Activated T-helper 1 cell treated with anti-CD3 and anti-CD28 coated beads, Interleukin-12 subunit alpha, Interleukin-12 subunit beta, Interleukin-2, Interleukin-4 antibody, amounts not matched to agents 30 ng/mL and 10 ng/mL and 1 ng/mL, durations not matched to agents 14 hours and 24 hours and 36 hours (primary cell): ENCODE measurements at places on chromosomes 7 and 10. TPM values are rescaled to one million over a fixed set of nuclear protein-coding genes. Genes with fewer than 3 reads are reported as not detected.

The GRID2IP gene
- total RNA-seq, result 0.08 and 0.12 TPM in 2 replicates

DNA sequence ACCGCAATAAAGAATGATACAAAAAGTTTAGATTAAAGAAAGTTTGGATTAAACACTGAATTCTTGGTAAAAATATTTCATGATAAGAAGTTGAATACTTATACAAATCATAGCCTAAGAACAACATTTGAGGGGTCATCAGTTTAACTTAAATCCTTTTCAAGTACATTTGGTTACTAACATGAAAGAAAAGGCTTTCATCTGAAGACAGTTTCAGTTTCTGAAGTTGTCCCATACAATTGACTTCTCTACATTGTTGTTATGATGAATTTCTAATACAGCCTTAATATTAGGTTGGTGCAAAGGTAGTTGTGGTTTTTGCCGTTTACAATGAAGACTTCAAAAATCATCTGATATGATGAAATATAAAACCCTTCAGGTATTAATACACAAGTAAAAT, 317.5 kb upstream of the MAGI2 start:
- no peak for DNase-seq

- peak; percentile 19 for DNase-seq
Measured at GRCh38 chr7:25496476-25497368, 268.4 kb upstream of the NPVF start.

- DNase-seq, result no peak
Measured at GRCh38 chr7:95811846-95812445, 39.6 kb downstream of the DYNC1I1 start.

- no peak for DNase-seq
Measured at GRCh38 chr10:131019696-131020095, 291.8 kb downstream of the TCERG1L start.
